ENCODE measurements at places on chromosomes 4 and X.

DNA sequence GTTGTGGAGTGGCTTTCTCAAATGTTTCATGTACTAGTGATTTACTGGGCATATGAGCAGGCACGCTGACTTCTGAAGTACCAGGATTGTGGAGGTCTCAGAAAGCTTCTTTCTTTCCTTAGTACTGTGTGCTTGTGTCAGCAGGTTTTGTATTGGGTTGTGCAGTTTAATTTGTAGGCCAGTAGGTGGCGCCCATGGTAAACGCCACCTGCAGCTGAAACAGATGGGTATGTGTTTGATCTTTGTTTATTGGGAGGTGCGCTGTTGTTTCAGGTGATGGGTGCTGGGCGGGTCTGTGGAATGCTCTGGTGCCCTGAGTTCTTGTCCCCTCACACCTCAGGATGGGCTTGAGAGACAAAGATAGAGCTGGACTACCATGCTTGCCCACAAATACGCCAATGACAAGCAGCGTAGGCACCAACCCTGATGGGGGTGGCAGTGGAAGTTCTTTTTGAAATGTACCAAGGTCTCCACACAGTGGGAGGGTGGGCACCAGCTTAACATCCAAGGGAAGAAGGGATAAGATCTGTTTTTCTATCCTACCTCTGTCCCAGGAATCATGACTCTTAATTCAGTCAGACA, 141.5 kb downstream of the RPS6KA6 start:
- no peak for DNase-seq
- H3K36me3 ChIP-seq, result no peaks in the 10 kb centered on the region
- H3K27ac ChIP-seq, result no peak overlapping the region
- no peaks in the 10 kb centered on the region for H3K27me3 ChIP-seq
- no peak overlapping the region for H3K4me3 ChIP-seq

- no peak overlapping the region for H3K4me3 ChIP-seq
- H3K4me1 ChIP-seq, result peaks cover 7% of the 10 kb centered on the region
- no peak overlapping the region for H3K27ac ChIP-seq
Measured at GRCh38 chrX:44314808-44315207, 28.7 kb downstream of the EFHC2 start.

DNA sequence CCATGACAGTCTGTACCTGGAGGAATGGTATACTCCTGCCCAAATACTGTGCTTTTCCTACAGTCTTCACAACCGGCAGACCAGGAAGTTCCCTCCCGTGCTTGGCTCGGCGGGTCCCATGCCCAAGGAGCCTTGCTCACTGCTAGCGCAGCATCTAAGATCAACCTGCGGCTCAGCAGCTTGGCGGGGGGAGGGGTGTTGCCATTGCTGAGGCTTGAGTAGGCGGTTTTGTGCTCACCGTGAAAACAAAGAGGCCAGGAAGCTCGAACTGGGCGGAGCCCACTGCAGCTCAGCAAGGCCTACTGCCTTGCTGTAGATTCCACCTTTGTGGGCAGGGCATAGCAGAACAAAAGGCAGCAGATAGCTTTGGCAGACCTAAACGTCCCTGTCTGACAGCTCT, 152.7 kb downstream of the TEX11 start:
- peak; percentile 53 for DNase-seq
- no peaks in the 10 kb centered on the region for H3K36me3 ChIP-seq
- H3K4me1 ChIP-seq, result peaks cover 10% of the 10 kb centered on the region
- H3K27me3 ChIP-seq, result no peaks in the 10 kb centered on the region

DNA sequence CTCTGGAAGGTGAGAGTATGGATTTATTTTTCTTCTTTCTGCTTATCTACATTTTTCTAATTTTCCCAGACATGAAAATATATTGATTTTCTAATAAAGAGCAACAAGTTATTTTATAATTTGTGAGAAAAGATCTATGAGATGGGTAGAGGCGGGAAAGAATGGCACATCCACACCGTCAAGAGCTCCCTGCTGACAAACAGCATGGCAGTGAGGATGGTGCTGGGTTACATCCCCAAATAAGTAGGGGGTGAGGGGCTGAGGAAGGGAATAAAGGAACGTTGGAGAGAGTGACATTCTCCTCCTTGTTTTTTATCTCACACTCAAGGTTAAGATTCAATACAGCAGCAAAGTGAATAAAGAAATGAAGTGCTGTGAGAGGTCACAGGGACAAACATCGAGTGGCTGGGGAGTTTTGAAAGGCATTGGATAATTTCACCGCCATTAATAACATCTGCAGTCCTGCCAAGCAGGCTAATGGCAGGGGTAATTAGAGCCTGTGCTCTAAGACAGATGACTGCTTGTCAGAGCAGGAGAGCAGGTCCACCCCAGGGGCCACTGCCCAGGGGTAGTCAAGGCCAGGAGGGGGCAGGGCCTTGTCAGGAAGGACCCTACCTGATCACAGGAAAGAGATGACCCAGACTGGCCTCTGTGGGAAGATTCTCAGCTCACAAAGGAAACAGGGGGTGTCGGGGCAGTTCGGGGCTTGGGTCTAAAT, 323.8 kb downstream of the FBXW7 start:
- no peaks in the 10 kb centered on the region for H3K4me1 ChIP-seq
- no peaks in the 10 kb centered on the region for H3K27me3 ChIP-seq
- no peaks in the 10 kb centered on the region for H3K36me3 ChIP-seq
- no peak overlapping the region for H3K27ac ChIP-seq
- no peak for DNase-seq

GRCh38 chrX:56762220-56762619, 33.2 kb downstream of the NBDY start:
- DNase-seq, result no peak
- peak overlapping the region; percentile 21 for H3K27ac ChIP-seq
- H3K27me3 ChIP-seq, result no peaks in the 10 kb centered on the region
- peaks cover 75% of the 10 kb centered on the region for H3K4me1 ChIP-seq
- peaks cover 13% of the 10 kb centered on the region for H3K36me3 ChIP-seq

DNA sequence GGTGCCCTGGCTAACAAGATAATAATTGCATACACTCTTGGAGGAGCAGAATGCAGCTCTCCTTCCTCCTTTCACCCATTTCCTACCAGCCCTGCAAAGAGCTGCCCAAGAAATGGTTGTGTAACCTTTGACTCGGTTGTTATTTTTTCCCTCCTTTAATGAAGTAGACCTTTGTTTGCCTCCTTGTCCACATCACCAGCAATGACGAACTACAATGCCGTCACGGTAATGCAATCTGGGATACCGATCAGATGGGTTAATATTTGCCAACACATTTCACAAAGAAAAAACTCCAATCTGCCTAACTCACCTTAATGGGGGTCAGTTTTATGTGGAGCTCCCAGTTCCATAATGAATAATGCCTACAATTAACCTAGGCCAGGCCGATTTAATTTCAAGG, 32.0 kb downstream of the GPRIN3 start:
- no peak overlapping the region for H3K27ac ChIP-seq
- DNase-seq, result no peak
- no peaks in the 10 kb centered on the region for H3K27me3 ChIP-seq
- peaks cover 50% of the 10 kb centered on the region for H3K4me1 ChIP-seq
- H3K36me3 ChIP-seq, result peaks cover 35% of the 10 kb centered on the region

DNA sequence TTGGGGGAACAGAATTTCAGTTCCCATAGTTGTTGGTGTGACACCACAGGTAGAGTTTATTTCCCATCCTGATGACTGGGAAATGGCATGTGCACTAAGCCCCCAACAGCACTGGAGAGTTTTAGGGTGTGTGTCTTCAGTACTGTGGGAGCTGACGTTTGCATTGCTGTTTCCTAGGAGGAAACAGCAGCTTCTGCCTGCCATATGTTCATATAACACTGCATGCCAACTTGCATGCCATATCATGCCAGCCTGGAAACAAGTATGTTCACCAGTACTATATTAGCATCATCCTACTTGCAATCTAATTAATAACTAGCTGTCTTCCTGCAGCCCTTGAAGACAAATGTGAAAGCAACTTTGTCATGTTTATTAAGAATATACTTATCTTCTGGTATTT, 58.2 kb downstream of the NAA11 start:
- no peak overlapping the region for H3K27ac ChIP-seq
- H3K27me3 ChIP-seq, result no peaks in the 10 kb centered on the region
- H3K4me1 ChIP-seq, result no peaks in the 10 kb centered on the region
- H3K4me3 ChIP-seq, result no peak overlapping the region

GRCh38 chrX:1679238-1679637, 64.4 kb downstream of the ASMT start:
- no peak overlapping the region for H3K4me3 ChIP-seq
- H3K27me3 ChIP-seq, result no peaks in the 10 kb centered on the region
- no peak for DNase-seq
- H3K4me1 ChIP-seq, result no peaks in the 10 kb centered on the region

- no peak overlapping the region for H3K4me3 ChIP-seq
- peaks cover 5% of the 10 kb centered on the region for H3K27me3 ChIP-seq
- H3K36me3 ChIP-seq, result no peaks in the 10 kb centered on the region
- no peaks in the 10 kb centered on the region for H3K4me1 ChIP-seq
- DNase-seq, result no peak
- no peak overlapping the region for H3K27ac ChIP-seq
Measured at GRCh38 chr4:5126857-5127256, 75.6 kb downstream of the STK32B start.

- no peaks in the 10 kb centered on the region for H3K36me3 ChIP-seq
- no peak overlapping the region for H3K27ac ChIP-seq
- DNase-seq, result no peak
- peaks cover 2% of the 10 kb centered on the region for H3K4me1 ChIP-seq
Measured at GRCh38 chrX:110414679-110415439, 56.2 kb downstream of the RTL9 start.

DNA sequence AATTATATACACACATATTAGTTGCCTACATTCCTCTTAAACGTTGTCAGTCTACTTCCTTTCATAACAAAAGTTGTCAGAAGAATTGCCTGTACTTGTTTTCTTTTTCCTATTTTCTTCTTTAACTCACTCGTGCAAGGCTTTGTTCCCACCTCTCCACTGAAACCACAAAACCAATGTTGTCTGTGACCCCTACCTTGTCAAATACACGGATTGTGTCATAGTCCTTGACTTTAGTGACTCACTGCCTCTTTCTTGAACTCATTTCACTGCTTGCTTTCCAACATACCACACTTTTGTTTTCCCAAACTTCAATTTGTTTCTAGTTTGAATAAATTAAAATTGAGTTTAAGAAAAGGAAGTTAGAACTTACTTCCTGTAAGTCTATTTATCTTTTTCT, 283.9 kb upstream of the AGA start:
- no peaks in the 10 kb centered on the region for H3K4me1 ChIP-seq
- H3K27me3 ChIP-seq, result no peaks in the 10 kb centered on the region
- H3K27ac ChIP-seq, result no peak overlapping the region
- H3K36me3 ChIP-seq, result no peaks in the 10 kb centered on the region
- no peak for DNase-seq
- H3K4me3 ChIP-seq, result no peak overlapping the region

GRCh38 chr4:185779517-185779916, 32.5 kb downstream of the SORBS2 start:
- H3K4me3 ChIP-seq, result no peak overlapping the region
- no peaks in the 10 kb centered on the region for H3K27me3 ChIP-seq
- H3K36me3 ChIP-seq, result no peaks in the 10 kb centered on the region
- no peak overlapping the region for H3K27ac ChIP-seq

DNA sequence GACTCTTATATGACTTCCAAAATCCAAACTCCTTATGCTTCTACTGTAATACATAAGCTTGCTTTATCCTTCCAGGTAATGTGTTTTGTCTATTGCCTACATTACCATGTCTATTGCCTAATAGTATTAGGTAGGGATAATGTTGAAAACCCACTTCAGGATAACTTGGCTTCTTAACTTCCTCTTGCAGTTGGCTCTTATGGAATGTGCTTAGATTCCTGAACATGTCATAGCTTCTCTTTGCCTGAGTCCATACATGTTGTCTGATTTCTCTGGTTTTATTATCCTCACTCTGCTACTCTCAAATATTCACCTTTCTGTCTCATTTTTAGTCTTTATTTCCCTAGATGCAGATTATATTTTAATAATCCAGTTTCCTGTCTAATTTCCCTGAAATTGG, 599.9 kb downstream of the IL15 start:
- DNase-seq, result no peak
- H3K4me3 ChIP-seq, result no peak overlapping the region
- no peaks in the 10 kb centered on the region for H3K4me1 ChIP-seq
- no peak overlapping the region for H3K27ac ChIP-seq

DNA sequence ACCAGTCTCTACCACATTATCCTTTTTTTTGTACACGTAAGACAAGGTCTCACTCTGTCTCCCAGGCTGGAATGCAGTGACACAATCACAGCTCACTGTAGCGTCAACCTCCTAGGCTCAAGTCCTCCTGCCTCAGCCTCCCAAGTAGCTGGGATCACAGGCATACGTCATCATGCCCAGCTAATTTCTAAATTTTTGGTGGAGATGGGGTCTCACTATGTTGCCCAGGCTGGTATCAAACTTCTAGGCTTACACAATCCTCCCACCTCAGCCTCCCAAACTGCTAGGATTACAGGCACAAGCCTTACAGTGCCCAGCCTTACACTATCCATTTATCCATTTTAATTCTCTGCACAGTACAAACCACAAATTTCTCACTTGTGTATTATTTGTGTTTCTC, 58.0 kb downstream of the CLOCK start:
- H3K27me3 ChIP-seq, result no peaks in the 10 kb centered on the region
- H3K4me3 ChIP-seq, result no peak overlapping the region
- H3K4me1 ChIP-seq, result no peaks in the 10 kb centered on the region
- no peak overlapping the region for H3K27ac ChIP-seq
- no peak for DNase-seq

DNA sequence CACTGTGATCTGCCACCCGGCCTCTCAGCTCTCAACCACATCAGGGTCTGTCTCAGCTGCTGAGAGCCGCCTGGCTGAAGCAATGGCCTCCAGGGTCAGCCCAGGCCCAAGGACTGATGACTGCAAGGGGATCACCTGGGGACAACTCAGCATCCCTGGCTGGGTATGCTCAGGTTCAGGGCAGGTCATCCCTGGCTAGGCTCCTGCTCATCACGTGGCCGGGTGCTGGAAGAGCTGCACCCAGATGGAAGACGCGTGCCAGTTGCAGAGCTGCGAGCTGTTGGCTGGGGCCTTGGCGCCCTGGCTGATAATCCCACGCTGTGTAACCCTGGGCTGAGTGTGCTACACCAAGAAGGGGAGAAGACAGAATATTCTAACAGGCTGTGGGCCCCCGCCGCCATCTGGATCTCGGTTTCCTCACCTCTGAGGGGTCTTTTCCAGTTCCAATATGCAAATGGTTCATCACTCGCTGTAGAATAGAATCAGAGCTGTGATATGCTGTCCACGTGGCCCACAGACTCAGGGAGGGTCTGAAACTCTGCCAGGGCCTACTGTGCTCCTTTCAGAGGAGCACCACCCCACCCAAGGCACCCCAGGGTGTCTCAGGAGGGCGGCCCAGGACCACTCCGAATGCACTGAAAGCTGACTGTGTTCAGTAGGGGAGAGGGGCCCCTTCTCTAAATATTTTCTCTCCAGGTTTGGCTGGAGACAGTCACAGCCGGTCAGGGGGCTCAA, 338.8 kb downstream of the BCOR start:
- no peak overlapping the region for H3K27ac ChIP-seq
- no peaks in the 10 kb centered on the region for H3K36me3 ChIP-seq
- no peaks in the 10 kb centered on the region for H3K27me3 ChIP-seq
- H3K4me3 ChIP-seq, result no peak overlapping the region
- no peaks in the 10 kb centered on the region for H3K4me1 ChIP-seq

GRCh38 chrX:102341867-102342266, 94.9 kb downstream of the NXF2 start:
- H3K4me1 ChIP-seq, result no peaks in the 10 kb centered on the region
- no peaks in the 10 kb centered on the region for H3K27me3 ChIP-seq
- no peaks in the 10 kb centered on the region for H3K36me3 ChIP-seq
- no peak overlapping the region for H3K27ac ChIP-seq

GRCh38 chr4:2558301-2558700, 21.9 kb downstream of the FAM193A start:
- H3K4me1 ChIP-seq, result peaks cover 16% of the 10 kb centered on the region
- H3K27me3 ChIP-seq, result no peaks in the 10 kb centered on the region
- peaks cover 14% of the 10 kb centered on the region for H3K36me3 ChIP-seq
- H3K4me3 ChIP-seq, result no peak overlapping the region

- no peaks in the 10 kb centered on the region for H3K27me3 ChIP-seq
- no peak overlapping the region for H3K4me3 ChIP-seq
- H3K27ac ChIP-seq, result no peak overlapping the region
- no peak for DNase-seq
Measured at GRCh38 chr4:52554612-52555355, 104.3 kb downstream of the USP46 start.
